ENCODE measurements at places on chromosomes 2 and 18.

DNA sequence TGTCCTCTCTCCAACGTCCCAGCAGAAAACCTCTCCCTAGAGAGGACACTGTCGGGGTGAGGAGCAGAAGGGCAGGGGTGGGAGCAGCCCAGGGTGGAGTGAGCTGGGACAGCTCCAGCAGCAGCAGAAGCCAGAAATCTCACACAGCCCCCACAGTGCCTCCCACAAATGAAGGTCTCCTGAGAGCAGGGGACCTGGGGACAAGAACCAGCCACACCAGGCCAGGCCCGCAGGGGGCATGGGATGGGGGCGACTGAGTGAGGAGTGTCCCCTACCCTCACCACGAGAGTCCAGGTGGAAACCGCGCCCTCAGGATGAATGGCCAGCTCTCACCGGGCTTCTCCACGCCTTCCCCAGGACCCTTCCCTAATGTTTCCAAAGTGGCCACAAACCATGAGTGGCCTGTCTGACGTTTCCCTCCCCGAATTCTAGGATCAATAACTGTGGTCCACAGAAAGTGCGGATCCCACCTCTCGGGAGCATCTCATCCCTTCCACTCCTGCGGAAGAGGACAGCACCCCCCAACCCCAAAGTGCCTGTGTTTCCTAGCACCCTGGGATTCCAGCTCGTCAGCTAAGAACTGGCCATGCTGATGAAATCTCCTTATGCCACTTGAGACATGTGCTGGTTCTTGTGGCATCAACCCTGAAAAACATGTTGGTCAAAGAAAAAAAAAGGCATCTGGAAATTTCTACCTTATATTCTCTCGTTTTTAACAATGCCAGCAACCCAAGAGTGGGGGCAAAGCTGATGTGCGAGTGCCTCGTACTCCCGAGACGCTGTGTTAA lies 121.1 kb downstream of the HDAC4 start:
- DNase-seq, result no peak

DNA sequence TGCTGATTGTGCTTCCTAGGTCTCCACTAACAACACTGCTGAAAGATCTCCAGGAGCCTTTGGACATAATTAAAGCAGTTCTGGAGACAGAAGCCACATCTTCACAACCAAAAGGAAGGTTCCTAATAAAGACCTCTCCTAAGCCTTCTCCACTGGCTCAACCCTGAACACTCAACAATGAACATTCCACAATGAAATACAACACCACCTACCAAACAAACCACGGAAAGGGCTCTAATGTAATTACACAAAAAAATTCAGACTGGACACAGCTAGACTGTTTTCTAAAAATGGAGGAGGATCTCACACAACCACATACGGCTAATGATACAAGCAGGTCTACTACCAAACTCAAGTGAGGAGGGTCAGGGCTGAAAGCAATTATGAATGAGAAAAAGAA lies 43.6 kb downstream of the NOL10 start:
- DNase-seq, result no peak

DNA sequence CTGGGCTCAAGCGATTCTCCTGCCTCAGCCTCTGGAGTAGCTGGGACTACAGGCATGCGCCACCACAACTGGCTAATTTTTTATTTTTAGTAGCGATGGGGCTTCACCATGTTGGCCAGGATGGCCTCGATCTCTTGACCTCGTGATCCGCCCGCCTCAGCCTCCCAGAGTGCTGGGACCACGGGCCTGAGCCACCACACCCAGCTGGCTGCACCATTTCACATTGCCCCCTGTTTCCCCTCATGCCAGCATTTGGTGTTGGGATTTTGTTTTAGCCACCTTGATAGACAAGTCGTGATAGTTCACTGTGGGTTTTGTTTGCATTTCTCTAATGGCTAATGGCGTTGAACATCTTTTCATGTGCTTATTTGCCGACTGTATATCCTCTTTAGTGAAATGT lies 5.8 kb upstream of the COLEC11 start:
- DNase-seq, result no peak

GRCh38 chr18:25275412-25276001 lies 76.5 kb downstream of the ZNF521 start:
- no peak for DNase-seq

DNA sequence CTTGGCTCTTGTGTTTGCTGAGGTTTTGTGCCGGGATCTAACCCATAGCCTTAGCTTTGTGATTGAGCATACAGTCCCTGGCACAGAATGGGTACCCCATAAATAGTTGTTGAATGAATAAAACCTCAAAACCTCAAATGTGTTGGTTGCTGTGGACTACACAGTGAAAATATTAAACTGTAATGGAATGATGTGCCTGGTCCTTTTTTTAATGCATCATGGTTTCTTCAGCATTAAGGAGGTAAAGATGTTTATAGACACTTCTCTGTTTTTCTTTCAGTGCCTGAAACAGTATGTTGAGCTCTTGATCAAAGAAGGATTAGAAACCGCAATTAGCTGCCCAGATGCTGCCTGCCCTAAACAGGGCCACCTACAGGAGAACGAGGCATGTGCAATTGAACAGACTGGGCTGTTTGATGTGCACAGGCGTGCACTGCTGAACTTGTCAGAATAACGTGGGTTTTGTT lies 97.0 kb downstream of the RNF144A start:
- peak; percentile 56 for DNase-seq

- no peak for DNase-seq
These were observed 90.5 kb upstream of the MSH2 start for GRCh38 chr2:47312491-47312850.

DNA sequence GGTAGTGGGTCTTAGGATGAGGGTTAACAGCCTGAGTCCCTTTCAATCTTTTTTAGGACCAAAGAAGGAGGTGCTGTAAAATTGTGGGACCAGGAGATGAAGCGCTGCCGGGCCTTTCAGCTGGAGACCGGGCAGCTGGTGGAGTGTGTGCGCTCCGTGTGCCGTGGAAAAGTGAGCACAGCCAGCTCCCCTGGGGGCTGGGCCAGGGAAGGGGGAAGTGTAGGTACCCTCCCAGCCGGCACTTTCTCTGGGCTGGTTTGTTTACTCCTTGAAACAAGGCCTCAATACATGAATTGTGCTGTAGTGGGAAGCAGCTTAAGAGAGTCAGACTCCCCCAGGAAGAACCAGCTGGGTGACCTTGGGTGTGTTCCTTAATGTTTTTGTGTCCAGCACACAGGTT lies 90.1 kb downstream of the RTN4 start:
- DNase-seq, result no peak

DNA sequence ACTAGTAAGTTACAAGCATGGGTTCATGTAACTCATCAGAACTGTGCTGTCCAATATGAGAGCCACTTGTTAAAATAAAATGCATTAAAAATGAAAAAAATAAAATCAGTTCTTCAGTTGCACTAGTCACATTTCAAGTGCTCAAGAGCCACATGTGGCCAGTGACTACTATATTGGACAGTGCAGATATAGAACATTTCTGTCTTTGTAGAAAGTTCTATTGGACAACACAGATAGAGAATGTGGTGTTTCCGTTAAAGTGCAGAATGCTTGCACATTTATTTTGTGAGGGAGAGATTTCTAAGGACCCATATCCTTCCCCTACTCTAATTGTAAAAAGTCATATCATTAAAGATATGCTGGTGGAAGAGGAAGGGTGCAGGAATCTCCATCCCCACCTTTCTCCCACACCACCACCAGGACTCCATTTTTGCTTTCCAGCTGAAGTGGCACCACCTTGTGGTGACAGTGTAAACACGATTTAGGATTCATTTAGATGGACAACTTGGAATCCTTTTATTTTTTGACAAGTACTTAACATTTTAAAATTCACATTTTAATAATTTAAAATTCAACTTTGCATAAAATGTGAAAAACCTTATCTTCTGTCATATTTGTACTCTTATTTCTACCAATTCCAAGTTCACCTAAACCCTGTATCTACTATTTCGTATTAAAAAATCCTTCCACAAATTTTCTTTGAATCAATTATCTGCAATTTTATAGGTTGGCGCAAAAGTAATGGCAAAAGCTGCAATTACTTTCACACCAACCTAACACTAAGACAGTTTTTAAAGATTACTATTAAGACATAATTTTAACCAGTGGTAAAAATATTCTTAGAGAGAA lies 9.4 kb upstream of the CD302 start:
- peak; percentile 68 for DNase-seq

DNA sequence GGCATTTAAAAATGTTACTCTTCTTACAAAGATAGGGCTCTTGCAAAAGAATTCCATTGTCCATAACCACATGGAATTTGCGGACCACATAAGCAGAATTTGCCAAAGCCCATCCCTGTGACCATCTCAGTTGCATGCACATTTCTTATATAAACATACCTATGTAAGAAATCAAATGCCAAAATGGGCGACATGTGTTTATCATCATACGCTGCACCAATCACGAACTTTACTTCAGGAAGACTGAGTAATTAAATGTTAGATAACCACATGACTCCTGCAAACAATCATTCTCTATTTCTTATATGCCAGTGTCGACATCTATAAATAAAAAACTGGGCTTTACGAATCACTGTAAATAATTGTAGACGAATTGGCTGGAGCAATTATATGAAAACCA lies 186.1 kb upstream of the RBMS1 start:
- no peak for DNase-seq

- DNase-seq, result no peak
These were observed 258.9 kb upstream of the CHAC2 start for GRCh38 chr2:53508667-53509066.

DNA sequence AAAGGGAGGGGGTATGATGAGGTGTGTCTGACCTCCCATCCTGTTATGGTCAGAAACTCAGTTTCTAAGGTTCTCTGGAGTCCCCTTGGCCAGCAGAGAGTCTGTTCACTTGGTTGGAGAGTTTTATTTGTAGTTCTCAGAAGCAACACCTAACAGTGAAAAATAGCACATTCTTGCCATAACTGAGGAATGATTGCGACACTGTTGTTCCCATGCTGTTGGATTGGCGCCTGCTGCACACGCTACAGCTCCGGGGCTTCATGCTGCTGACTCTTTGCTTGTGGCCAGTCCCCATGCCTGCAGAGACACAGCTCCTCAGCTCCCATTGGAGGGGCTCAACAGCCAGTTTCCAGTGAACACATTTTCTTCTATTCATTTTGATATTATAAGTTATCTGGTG lies 42.1 kb downstream of the TPGS2 start:
- DNase-seq, result no peak

GRCh38 chr18:32289483-32290075 lies 99.7 kb downstream of the MEP1B start:
- peak; percentile 62 for DNase-seq

DNA sequence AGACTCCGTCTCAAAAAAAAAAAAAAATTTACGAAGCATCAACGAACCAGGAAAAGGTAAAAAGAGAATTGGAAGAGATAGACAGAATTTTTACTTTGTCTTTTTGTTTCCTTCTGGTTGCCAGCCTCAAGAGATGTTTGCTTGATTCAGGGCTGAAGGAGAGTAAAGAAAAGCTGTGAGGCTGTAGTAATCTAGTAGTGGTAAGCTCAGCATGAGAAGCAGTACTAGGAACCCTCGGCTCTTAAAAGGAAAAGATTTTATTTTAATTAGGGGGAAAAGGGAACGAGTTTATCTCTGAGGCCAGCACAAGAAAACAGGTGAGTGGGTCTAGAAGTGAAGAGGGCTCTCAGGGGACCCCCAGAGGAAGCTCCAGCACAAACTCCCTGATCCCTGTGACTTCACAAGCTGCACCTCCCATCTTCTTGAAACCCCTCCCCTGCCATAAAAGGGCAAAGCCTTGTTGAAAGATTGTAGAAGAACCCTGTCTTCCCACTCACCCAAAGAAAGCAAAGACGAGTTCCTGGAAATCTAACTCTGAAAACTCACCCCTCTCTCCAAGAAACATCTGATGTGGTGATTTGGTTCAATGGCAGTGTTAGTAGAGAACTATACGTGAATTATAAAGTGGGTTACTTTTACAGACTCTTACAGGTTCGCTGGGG lies 8.6 kb downstream of the RBMS1 start:
- DNase-seq, result no peak

GRCh38 chr2:1854729-1855547 lies 110.6 kb upstream of the PXDN start:
- DNase-seq, result no peak

DNA sequence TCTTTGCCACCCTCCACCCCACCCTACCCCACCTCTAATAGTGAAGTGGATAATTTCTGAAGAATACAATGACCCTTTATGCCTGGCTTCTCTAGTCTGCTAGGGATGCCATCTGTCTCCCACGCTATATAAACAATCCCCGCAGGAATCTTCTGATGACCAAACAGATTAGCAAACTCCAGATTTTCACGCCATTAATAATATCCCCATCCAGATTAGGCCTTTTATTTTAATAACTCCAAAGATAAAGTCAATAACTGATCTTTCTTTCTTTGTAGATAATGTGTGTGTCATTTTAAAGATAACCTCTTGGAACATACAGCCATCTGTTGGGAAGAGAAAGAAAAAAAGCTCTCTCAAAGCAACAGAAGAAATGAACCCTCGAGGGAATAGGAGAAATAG lies 47.9 kb upstream of the CCDC150 start:
- no peak for DNase-seq

DNA sequence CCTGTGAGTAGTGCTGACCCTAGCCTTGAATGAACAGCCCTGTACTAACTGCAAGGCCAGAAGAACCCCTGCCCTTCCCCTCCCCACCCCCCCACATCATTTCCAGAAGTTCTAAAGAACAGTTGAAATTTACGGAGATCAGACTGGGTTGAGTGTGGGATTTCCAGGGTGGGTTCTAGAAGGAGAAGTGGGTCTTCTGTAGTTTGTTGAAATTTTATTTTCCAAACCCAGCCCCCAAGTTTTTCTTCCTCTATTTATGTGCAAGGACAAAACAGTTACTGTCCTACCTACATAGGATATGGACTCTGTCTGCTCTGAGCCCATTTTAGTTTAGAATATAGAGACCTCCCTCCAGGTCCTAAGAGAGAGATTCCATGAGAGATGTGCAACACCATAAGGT lies 26.3 kb upstream of the CASP10 start:
- DNase-seq, result no peak

DNA sequence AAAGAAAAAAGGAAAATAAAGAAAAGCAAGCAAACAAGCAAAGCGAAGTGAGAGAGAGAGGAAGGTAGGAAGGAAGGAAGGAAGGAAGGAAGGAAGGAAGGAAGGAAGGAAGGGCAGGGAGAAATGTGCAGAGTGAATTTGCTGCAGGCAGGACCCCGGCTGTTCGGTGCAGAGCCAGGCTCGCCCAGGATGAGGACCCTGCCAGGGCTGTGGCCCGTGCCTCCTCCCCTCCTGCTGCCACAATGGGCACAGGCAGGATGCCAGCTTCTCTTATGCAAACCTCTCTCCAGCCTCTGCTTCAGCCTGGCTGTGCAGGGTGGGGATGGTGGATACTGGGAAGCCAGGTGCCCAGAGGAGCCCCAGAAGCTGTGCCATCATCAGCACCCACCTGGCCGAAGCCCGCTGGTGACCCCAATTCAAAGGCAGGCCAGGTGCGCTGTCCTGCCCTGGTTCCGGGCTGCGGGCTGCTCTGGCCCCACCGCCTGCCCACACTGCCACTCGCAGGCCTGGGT lies 3.2 kb downstream of the GPR17 start:
- no peak for DNase-seq

- DNase-seq, result peak; percentile 38
These were observed 76.7 kb downstream of the MRPS9 start for GRCh38 chr2:105114551-105114950.

DNA sequence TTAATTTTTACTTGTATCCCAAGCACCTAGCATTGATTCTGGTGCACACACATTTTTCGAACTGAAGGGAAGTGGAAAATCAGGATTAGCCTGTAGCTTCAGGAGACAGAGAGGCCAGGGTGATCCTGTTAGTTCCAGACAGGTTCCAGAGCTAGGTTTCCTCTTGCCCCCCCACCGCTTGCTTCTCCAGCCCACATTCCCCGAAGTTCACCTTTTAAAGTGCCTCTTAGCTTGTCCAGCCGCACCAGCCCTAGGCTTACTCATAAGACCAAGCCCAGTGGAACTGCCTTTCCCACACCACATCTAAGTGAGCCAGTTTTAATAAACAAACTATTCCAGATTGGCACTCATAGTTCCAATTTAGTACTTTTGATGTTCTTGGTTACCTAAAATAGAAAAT lies 898.6 kb upstream of the KLHL29 start:
- DNase-seq, result no peak
